Urinary bladder (tissue), 4 donors: ENCODE measurements at places on chromosomes 6 and 20. TPM values are rescaled to one million over a fixed set of nuclear protein-coding genes. Genes with fewer than 3 reads are reported as not detected.

TBXT gene
- polyA plus RNA-seq = not detected

GRCh38 chr6:2857185-2857579 lies 15.5 kb upstream of the SERPINB1 start:
- no peak for DNase-seq

DNA sequence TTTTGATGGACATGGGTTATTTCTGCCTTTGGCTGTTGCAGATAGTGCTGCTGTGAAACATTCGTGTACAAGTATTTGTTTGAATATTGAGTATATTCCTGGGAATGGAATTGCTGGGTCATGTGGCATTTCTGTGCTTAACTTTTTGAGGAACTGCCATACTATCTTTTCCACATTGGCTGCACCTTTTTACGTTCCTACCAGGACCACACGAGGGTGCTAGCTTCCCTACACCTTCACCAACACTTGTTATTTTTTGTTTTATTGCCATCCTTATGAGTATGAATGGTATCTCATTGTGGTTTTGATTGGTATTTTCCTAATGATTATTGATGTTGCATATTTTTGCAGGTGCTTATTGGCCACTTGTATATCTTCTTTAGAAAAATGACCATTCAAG lies 47.8 kb upstream of the PLCG1 start:
- no peak for DNase-seq

DNA sequence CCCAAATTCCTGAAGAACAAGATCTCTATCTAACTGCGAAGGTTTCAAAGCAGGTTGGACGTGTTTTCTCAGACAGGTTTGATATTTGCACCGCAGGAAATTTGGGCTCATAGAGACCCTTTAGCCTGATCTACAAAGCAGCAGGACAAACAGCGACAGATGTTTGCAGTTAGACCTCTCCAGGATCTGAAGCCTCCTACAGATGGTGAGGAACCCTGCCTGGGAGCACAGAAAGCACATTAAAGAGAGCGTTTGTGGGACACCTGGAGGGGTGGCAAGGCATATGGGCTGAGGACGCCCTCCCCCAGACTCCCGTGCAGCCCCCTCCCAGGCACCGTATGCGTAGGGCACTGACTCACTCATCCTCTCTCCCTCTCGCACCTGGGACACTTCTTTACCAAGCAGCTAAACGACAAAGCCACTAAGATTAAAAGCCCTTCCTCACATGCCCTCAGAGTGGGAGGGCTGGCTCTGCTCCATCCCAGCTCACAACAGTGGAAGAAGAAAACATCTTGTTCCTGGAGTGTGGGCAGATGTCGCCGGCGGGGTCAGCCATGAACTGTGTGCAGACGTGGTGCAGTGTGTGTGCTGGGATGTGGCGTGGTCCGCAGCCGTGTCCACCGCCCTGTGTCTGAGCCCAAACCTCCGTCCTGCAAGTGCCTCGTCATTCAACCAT lies 249.7 kb upstream of the AFDN start:
- DNase-seq = no peak

GRCh38 chr20:47124181-47124717 lies 229.6 kb downstream of the EYA2 start:
- no peak for DNase-seq

GRCh38 chr20:25178563-25179438 lies 16.7 kb upstream of the ENTPD6 start:
- no peak for DNase-seq

GRCh38 chr20:35541783-35542662 lies at the start of gene ERGIC3:
Gene ERGIC3 (plus strand): TSS chr20:35542078. CDS start chr20:35542098, 20 bp downstream.
- DNase-seq = peak; percentile 90
